ENCODE measurements at places on chromosomes 2 and 18.

- no peak for DNase-seq
These were observed 101.7 kb upstream of the TFCP2L1 start for GRCh38 chr2:121386707-121387106.

DNA sequence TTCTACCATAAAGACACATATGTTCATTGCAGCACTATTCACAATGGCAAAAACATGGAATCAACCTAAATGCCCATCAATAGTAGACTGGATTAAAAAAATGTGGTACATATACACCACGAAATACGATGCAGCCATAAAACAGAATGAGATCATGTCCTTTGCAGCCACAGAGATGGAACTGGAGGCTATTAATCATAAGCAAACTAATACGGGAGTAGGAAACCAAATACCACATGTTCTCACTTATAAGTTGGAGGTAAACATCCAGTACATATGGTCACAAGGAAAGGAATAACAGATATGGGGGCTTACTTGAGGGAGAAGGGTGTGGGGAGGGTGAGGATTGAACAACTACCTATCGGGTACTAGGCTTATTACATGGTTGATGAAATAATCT is 7.7 kb downstream of the HMSD start:
- no peak for DNase-seq

DNA sequence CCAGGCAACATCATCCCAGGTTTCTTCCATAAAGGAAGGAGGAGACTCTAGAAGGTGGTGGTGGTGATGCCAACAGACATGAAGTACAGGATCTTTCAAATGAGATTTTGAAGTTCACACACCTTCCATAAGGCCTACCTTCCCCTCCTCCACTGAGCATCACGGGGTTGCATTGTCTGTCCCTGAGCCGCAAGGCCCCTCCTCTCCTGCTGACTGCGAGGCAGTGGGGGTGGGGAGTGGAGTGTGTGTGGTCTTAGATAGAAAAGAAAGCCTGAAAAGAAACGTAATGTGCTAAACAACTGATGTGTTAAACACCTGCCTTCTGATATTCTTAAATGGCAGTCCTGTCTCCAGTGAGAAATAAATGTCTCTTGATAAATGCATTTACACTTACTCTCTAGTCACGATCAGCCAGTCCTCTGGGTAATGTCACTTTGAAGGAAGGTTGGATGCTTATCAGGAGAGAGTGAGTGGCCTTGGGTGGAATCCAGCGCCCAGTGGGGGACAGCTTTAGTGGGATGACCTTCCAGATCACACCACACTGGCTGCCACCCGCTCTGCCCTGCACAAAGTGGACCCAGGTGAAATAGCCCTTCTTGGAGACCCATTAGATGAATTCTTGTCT is 5.5 kb upstream of the SCYGR5 start:
- no peak for DNase-seq

GRCh38 chr18:71665131-71665530 is 879.0 kb downstream of the CBLN2 start:
- no peak for DNase-seq

- DNase-seq: no peak
These were observed 507 bp downstream of the CNNM4 start for GRCh38 chr2:96760986-96761832.

DNA sequence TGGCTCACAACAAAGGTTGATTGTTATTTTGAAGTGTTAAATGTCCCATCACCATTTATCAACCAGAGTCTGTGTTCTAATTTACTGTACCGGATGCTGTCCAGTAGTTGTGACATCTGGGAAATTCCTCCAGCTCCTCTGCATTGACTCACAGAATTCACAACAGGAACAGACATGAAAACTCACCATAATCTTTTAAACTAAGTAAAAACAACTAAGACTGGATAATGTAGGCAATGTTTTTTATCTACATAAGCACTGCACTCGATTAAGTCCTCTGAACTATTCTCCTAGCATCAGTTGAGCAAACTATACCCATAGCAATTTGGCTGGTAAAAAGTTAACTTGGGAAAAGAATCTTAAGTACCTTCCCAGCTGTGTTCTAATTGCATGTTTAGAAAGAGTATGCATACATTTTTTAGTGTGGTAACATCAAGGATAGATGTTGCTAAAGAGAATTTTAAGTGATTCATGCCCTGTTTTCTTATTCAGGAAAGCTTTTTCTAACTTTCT is 42.9 kb upstream of the MYO1B start:
- DNase-seq: peak; percentile 31

DNA sequence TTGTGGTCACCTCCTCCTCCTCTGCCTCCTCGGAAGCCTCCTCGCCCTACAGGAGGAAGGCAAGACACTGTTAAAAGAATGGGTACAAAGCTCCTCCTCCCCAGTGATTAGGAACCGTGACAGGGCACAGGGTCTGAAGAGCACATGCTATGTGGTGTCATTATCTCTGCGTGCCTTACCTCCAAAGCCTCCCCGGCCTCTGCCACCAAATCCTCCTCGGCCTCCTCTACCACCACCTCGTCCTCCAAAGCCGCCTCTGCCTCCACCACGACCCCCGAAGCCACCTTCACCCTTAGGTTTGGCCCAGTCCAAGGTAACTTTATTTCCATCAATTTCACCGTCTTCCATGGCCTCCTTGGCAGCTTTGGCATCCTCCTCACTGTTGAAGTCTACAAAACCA is 9.1 kb downstream of the NCL start:
- no peak for DNase-seq

- peak; percentile 69 for DNase-seq
These were observed 7.4 kb downstream of the DLX2 start for GRCh38 chr2:172095146-172095904.

DNA sequence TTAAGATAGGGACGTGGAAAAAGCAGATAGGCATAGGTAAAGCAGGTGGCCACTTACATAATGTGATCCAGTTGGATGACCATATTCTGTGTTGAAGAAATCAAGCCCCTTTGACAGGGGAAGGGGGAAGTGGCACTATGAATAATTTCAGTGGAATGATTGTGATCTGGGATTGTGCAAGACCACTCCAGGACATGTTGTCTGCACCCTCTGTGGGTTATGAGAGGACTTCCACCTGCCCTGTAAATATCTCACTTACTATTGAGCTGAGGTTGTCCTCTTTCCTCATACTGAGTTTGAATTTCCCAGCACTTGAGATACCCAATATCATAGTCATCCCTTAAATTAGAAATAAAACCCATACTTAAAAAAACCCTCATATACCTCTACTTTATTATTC is 220.7 kb downstream of the IRS1 start:
- no peak for DNase-seq

DNA sequence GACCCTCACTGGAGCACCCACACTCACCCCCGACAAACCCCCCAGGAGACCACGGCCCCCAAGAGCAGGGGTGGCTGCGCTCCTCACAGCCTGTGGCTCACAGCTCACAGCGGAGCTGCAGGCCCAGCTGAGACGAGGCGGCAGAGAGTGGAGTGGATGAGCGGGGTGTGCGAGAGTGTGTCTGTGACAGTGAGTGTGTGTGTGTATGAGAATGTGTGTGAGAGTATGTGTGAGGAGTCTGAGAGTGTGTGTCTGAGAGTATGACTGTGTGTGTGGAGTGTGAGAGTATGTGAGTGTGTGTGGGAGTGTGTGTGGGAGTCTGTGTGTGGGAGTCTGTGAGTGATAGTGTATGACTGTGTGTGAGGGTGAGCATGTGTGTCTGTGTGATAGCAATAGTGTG is 55.3 kb upstream of the ID2 start:
- DNase-seq: no peak

DNA sequence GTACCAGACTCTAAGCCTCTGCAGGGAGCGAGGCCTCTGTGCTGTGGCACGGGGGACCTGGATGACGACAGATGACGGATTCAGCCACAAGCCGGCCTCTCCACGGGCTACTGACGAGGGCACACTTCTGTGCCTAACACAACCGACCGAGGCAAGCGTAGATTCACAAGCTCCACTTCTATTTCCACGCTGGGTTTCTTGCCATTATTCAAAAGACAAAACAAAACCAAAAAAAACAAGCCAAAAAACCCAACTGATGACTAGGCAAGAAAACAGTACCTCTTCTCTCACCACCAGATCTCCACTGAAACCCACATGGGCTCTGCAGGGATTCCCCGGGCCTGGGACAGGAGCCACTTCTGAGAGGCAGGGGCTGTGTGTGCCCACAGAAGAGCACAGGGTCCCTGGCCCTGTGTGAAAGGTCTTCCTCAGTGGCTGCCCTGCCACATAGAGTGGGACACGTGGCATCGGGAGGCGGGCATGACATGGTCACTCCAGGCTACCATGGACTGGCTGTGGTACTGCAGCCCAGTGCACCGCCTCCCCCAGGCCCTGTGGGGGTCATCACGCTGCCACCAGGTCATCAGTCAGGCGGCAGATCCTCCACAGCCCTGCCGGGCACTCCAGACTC is 254.7 kb downstream of the HDAC4 start:
- no peak for DNase-seq

GRCh38 chr2:124426625-124427024 is 401.5 kb downstream of the CNTNAP5 start:
- DNase-seq: no peak

- DNase-seq: no peak
These were observed 9.2 kb downstream of the PTMA start for GRCh38 chr2:231717281-231718171.

DNA sequence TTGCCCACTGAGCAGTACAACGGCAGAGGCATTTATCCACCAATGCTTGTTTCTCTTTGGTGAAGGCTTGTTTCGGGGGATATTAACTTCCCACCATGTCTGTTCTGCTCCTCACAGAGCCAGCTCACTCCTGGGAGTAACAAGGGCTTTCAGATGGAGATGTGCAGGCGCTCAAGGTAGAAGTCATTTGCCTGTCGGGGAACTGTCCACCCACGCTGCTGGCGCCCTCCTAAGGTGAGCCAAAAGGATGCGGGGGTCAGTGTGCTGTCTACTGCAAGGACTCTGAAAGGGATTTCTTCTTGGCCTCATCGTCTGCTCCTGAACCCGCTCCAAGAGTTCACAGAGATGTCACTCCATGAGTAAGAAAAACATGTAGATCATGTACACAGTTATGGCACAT is 57.0 kb upstream of the CYRIA start:
- DNase-seq: no peak

GRCh38 chr2:25251422-25252273 is 83.3 kb upstream of the POMC start:
- DNase-seq: no peak

GRCh38 chr2:72893594-72894319 is 6.5 kb downstream of the SPR start:
- no peak for DNase-seq

GRCh38 chr18:25099895-25100294 is 252.1 kb downstream of the ZNF521 start:
- DNase-seq: no peak

DNA sequence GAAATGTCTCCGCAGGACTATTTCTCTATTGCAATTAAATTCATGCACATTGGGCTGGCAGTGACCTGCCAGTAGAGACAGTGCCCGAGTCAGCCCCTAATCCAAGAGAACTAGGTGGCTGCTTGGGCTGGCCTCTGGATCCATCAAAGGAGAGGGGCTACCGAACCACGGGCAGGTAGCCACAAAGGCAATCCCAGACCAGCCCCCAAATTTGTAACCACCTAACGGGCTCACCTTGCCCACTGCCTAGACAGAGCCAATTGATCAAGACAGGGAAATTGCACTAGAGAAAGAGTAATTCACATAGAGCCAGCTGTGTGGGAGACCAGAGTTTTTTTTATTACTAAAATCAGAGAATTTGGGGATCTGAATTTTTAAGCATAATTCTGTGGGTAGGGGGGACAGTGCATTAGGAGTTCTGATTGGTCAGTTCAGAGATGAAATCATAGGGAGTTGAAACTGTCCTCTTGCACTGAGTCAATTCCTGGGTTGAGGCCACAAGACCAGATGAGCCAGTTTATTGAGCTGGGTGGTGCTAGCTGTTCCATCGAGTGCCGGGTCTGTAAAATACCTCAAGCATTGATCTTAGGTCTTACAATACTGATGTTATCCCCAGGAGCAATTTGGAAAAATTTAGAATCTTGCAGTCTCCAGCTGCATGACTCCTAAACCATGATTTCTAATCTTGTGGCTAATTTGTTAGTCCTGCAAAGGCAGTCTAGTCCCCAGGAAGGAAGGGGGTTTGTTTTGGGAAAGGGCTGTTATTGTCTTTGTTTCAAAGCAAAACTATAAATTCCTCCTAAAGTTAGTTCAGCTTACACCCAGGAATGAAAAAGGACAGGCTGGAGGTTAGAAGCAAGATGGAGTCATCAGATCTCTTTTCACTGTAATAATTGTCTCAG is 260.4 kb upstream of the SP5 start:
- DNase-seq: no peak

- DNase-seq: no peak
These were observed 48.2 kb downstream of the RNF138 start for GRCh38 chr18:32139835-32140283.

Measured in CD4-positive, alpha-beta T cell treated with Interleukin-4 for 4 hours (primary cell).